ENCODE measurements at places on chromosomes 7 and 10.

DNA sequence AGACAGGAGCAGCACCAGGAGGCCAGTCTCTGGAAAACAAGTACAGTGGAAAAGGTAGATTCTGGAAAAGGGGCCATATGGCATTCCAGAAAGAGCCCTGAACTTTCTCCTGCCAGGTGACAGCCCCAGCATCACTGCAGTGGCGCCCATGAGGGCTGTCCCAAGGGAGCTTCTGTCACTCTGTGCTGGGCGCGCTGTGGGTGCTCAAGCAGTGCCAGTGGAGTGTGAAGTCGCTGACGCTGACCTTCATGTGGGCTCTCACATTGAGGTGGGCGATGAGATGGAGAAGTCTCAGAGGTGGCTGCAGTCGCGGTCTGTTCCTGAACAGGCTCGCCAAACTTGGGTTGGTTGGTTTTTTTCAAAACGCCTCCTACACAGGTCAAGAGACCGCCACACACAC lies 38.2 kb downstream of the FKBP6 start:
- DNase-seq, result no peak
- H3K4me1 ChIP-seq, result no peaks in the 10 kb centered on the region
- no peaks in the 10 kb centered on the region for H3K36me3 ChIP-seq
- H3K27ac ChIP-seq, result no peak overlapping the region

- no peaks in the 10 kb centered on the region for H3K27me3 ChIP-seq
- no peak overlapping the region for H3K27ac ChIP-seq
- no peaks in the 10 kb centered on the region for H3K4me1 ChIP-seq
Measured at GRCh38 chr7:83614112-83614511, 34.8 kb downstream of the SEMA3E start.

DNA sequence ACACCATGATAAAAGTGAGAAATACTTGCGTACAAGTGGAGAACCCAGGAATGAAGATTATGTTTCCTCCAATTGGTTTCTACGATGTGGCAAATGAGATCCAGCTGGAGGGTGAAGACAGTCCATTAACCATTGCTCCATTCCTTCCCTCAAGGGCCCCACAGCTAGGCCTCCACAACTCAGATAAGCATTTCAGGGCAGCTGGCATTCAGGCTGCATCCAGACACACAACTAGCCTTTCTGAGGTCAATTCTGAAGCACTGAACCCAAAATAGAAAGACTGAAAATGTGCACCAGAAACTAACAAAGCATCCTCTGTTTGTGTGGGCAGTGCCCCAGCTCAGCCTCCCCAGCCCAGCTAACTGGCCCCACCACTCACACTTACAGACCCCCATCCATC lies 94.8 kb downstream of the GSAP start:
- peak overlapping the region; percentile 17 for H3K27ac ChIP-seq
- H3K27me3 ChIP-seq, result no peaks in the 10 kb centered on the region
- no peak for DNase-seq
- H3K36me3 ChIP-seq, result peaks cover 11% of the 10 kb centered on the region
- H3K4me3 ChIP-seq, result no peak overlapping the region

GRCh38 chr7:18200266-18200665 lies 172.6 kb upstream of the PRPS1L1 start:
- H3K4me3 ChIP-seq, result no peak overlapping the region
- peaks cover 23% of the 10 kb centered on the region for H3K4me1 ChIP-seq

- no peak overlapping the region for H3K27ac ChIP-seq
- H3K27me3 ChIP-seq, result no peaks in the 10 kb centered on the region
- no peaks in the 10 kb centered on the region for H3K36me3 ChIP-seq
- DNase-seq, result no peak
Measured at GRCh38 chr10:16853201-16853600, 36.0 kb upstream of the RSU1 start.

GRCh38 chr10:66927251-66927935 lies 1.6 kb downstream of the LRRTM3 start:
- no peak overlapping the region for H3K27ac ChIP-seq
- H3K4me1 ChIP-seq, result peaks cover 21% of the 10 kb centered on the region
- peaks cover 50% of the 10 kb centered on the region for H3K27me3 ChIP-seq
- peak overlapping the region; percentile 41 for H3K4me3 ChIP-seq

- H3K27me3 ChIP-seq, result no peaks in the 10 kb centered on the region
- H3K36me3 ChIP-seq, result no peaks in the 10 kb centered on the region
- DNase-seq, result no peak
- no peak overlapping the region for H3K27ac ChIP-seq
- H3K4me1 ChIP-seq, result peaks cover 10% of the 10 kb centered on the region
- no peak overlapping the region for H3K4me3 ChIP-seq
Measured at GRCh38 chr10:23433701-23434100, 5.2 kb upstream of the OTUD1 start.

GRCh38 chr10:131946880-131947279 lies 34.8 kb downstream of the BNIP3 start:
- peaks cover 82% of the 10 kb centered on the region for H3K36me3 ChIP-seq
- H3K27me3 ChIP-seq, result no peaks in the 10 kb centered on the region
- no peak for DNase-seq
- peaks cover 4% of the 10 kb centered on the region for H3K4me1 ChIP-seq

DNA sequence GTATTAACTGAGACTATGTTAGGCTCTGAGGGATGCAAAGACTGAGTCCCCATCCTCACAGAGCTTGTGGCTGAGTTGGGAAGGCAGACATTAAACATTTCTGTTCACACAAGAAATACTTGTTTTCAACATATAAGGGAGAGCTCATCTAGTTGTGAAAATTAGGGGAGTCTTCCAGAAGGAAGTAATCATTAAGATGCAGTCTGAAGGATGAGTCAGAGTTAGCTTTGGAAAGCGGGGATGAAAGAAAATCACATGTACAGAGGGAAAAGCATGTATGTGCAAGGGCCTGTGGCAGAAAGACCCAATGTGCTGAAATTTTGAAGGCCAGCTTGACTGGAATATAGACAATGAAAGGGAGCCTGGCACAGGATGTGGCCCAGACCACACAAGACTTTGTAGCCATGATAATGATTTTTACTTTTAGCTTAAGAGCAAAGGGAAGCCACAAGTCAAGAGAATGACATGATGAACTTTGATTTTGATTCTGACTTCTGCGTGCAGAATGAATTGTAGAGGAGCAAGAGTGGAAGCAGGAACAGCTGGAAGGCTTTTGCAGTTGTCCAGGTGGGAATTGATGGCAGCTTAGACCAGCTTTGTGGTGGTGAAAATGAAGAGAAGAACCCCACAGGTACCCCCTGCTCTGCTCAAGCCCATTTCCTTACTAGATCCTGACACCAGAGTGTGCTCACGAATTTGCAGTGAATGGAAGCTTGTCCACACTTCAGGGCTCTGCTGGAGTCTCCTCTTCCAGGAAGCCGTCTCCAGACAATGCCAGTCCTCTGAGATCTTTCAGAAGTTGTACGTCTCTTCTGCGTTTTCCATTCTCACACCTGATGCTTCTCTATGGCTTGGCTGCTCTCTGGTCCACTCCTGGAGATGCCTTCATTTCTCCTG lies 115.6 kb downstream of the ATXN7L1 start:
- no peaks in the 10 kb centered on the region for H3K36me3 ChIP-seq
- H3K27ac ChIP-seq, result no peak overlapping the region
- H3K27me3 ChIP-seq, result no peaks in the 10 kb centered on the region
- DNase-seq, result no peak
- H3K4me1 ChIP-seq, result no peaks in the 10 kb centered on the region

DNA sequence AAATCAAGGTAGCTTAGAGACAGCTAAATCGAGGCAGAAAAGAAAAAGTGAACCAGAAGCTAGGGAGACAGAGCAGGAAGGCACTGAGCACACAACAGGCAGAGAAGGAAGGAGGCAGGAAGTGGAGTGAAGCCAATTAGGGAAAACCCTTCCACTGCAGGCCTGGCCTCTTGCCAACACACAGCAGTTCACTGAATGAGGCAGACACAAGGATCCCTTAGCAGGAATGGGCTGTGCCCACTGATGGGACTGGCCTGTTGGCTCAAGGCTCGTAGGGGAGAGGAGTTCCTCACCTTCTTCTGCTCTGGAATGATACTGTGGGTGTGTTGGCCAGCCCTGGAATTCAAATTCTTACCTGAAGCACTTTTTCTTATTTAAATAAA lies 220.3 kb upstream of the STK17A start:
- no peak for DNase-seq
- no peaks in the 10 kb centered on the region for H3K36me3 ChIP-seq
- peaks cover 10% of the 10 kb centered on the region for H3K27me3 ChIP-seq
- H3K27ac ChIP-seq, result no peak overlapping the region

Data from left ventricle myocardium inferior (tissue), 1 donor.